ENCODE measurements at places on chromosomes 3 and 15.

DNA sequence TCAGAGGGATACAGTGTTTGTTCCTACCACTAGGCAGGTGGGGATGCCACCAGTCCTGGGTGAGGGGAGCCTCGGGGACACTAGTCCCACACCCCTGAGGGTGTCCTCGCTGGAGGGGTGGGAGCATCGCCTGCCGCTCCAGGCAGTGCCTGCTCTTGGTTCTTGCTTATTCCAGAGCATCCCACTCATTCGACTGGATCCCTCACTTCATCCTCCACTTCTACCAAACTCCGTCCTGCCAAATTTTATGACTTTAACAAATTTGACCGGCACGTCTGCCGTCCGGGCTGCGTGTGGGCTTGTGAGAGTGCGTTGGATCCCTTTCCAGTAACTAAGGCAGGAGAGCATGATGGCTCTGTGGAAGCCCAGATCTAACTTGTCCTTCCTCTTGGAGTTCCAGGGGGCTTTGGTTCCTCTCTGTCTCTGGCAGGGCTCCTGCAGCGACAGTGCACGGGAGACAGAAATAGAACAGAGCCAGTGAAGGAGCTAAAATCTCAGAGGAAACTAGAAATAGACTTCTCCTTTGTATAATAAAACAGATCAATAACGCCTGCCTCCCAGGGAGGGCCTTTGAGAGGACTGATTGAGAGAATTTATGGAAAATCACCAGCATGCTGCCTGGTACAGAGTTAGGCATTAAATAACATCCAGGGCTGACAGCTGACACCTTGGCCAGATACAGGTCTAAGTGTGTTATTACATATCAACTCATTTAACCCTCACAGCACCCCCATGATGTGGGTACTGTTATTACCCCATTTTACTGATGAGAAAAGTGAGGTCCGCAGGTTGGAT, 34.5 kb downstream of the MGLL start:
- no peak for DNase-seq

DNA sequence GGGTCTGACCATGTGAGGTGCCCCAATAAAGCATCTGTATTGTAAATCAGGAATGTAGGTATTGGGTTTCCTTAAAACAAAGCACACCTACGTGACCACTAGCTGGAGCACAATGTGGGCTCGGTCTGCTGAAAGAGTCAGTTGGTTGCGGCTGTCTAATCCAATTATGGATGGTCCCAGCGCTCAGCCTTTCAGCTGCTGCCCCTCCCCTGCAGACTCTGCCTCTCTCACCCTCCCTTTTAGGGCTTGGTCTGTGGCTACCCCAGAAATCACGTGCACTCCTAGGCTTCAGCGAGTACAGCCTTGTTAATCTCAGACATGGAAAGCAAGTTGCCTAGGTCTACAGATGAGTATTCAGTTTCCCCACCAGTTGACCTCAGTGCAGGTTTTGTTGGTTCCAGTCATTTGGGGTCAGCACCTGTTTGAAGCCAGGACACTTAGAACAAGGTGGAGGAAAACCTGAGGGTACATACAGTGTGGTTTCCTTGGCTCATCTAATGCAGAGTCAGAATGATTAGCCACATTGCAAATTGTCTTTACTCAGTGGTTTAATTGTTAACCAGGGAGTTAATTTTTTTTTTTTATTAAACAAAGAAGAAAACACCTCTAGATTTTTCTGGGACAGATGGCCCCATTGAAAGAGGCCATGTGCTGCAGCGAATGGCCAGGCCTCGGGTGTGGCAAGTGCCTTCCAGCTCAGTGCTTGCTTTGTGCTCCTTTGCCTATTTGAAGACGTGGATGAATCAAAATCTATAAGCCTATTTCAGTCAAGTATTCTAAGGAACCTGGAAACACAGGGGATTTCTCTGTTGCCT, 137.7 kb downstream of the IGF1R start:
- no peak for DNase-seq

- DNase-seq: no peak
Measured at GRCh38 chr15:71646767-71647486, 163.4 kb upstream of the NR2E3 start.

DNA sequence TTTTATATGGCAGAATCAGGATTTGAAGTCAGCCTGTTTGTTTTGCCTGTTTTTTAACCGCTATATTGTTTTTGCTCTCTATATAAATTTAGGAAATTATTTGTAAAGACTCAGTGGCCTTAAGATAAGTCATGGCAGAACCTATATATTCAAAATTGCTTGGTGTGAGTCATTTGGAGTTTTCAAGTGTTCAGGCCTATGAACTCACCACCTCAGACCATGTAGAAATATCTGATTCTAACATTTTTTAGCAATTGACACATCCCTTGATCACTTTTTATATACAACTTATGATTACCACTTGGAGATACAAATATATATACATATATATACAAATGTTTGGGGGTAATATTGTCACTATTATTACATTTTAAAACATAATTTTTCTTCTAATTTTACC, 95.7 kb downstream of the VGLL3 start:
- peak; percentile 8 for DNase-seq

DNA sequence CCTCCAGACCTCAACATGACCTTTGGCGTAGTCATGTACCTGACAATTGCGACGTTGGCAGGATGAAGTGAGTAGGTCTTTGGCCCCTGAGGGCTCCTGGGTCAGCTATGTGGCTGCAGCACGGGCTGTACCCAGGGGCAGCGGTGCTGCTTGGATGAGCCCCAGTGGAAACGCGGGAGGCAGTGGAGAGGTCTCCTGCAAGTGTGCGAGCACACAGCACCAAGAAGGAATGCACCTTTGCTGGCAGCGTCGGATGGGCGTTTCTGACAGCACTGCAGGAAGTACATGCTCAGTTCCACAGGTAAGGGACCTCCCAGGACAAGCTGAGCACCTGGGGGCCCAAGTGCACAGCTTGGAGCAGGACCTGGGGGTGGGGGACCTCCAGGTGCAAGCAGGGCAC, 67.4 kb upstream of the UNC13C start:
- no peak for DNase-seq

DNA sequence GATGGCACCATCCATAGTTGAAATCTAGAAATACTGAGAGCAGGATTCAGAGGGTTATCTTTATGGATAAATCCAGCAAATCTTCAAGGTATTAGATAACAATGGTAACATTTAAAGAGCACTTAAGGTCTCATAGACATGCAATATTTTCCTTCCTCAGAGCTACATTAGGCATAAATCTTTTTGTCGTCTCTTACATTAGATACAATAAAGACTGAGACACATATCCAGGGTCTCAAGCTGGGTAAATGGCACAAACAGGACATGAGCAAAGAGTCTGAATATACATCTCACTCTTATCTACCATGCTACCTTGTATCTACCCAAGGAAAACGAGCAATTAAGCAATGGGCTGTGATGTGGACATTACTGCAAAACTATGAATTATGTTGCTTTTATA, 927.3 kb upstream of the EPHA6 start:
- DNase-seq: no peak

GRCh38 chr3:64552966-64553365, 134.8 kb downstream of the ADAMTS9 start:
- no peak for DNase-seq

GRCh38 chr3:173096140-173096539, 44.9 kb downstream of the SPATA16 start:
- DNase-seq: no peak

DNA sequence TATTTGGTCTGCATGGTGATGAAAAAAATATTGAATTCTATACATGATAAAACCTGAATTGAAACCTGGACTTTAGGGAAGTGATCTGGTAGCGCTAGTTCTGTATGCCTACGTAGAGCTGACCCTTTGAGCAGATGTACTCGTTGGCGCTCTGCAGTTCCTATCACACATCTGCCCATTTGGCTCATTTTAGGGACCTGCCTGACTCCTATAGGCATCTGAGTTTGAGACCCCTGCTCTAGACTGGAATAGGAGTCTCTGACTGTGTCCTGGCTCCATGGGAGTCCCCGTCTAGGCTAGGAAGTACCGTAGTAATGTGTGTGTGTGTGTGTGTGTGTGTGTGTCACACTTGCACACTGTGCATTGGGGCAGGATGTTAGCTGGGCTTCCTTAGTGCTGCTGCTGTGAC, 21.2 kb downstream of the STARD5 start:
- DNase-seq: no peak

Measured in non-pigmented ciliary epithelial cell (primary cell).